ENCODE measurements at places on chromosomes 12 and 14. TPM values are rescaled to one million over a fixed set of nuclear protein-coding genes. Genes with fewer than 3 reads are reported as not detected.

CLECL1 gene
- not detected for total RNA-seq

COX8C gene
- total RNA-seq: not detected

SP7 gene
- not detected for total RNA-seq

MAP1LC3B2 gene
- total RNA-seq: 0.60 TPM

RCOR1 gene
- total RNA-seq: 11.1 TPM

PPM1A gene
- 29.8 TPM for total RNA-seq

CCDC177 gene
- not detected for total RNA-seq

RABGGTA gene
- 31.2 TPM for total RNA-seq

P2RX7 gene
- total RNA-seq: not detected

PPP1R1A gene
- total RNA-seq: 0.20 TPM

KLRF1 gene
- not detected for total RNA-seq

PLD4 gene
- not detected for total RNA-seq

LMNTD1 gene
- total RNA-seq: not detected

PKP2 gene
- 27.5 TPM for total RNA-seq

GPR162 gene
- not detected for total RNA-seq

TEDC1 gene
- 27.4 TPM for total RNA-seq

DEPDC4 gene
- 6.6 TPM for total RNA-seq

PLCZ1 gene
- not detected for total RNA-seq

CEP83 gene
- 19.2 TPM for total RNA-seq

BHLHE41 gene
- total RNA-seq: not detected

KRT7 gene
- total RNA-seq: not detected

WSB2 gene
- 39.5 TPM for total RNA-seq

AQP6 gene
- total RNA-seq: 0.51 TPM

MIP gene
- total RNA-seq: not detected

SLC10A1 gene
- not detected for total RNA-seq

WNT1 gene
- not detected for total RNA-seq

B3GNT4 gene
- 0.04 TPM for total RNA-seq

HOXC12 gene
- not detected for total RNA-seq

ASB8 gene
- 15.5 TPM for total RNA-seq

GLT1D1 gene
- total RNA-seq: not detected

ASIC1 gene
- 0.24 TPM for total RNA-seq

CMA1 gene
- not detected for total RNA-seq

STAT6 gene
- total RNA-seq: 28.0 TPM

AKAP5 gene
- 1.5 TPM for total RNA-seq

NFATC4 gene
- total RNA-seq: 0.04 TPM

FGD6 gene
- total RNA-seq: 5.3 TPM

SRSF5 gene
- total RNA-seq: 333 TPM

MORN3 gene
- 2.0 TPM for total RNA-seq

OTOGL gene
- not detected for total RNA-seq

LRRC10 gene
- not detected for total RNA-seq

NELL2 gene
- total RNA-seq: 0.11 TPM

RTL1 gene
- 0.04 TPM for total RNA-seq

TROAP gene
- total RNA-seq: 27.0 TPM

SELPLG gene
- not detected for total RNA-seq

ZDHHC22 gene
- not detected for total RNA-seq

PLEKHH1 gene
- 8.6 TPM for total RNA-seq

SRGAP1 gene
- 1.6 TPM for total RNA-seq

GARIN6 gene
- not detected for total RNA-seq

LIMA1 gene
- 19.3 TPM for total RNA-seq

REM2 gene
- total RNA-seq: not detected

KIF5A gene
- 1.1 TPM for total RNA-seq

MYBPC1 gene
- 0.44 TPM for total RNA-seq

GTF2A1 gene
- 17.5 TPM for total RNA-seq

SLC7A7 gene
- total RNA-seq: 0.13 TPM

SDSL gene
- total RNA-seq: 1.2 TPM

PLEKHD1 gene
- not detected for total RNA-seq

Data from HepG2 (cell line).